ENCODE measurements at places on chromosomes 12 and 14.

DNA sequence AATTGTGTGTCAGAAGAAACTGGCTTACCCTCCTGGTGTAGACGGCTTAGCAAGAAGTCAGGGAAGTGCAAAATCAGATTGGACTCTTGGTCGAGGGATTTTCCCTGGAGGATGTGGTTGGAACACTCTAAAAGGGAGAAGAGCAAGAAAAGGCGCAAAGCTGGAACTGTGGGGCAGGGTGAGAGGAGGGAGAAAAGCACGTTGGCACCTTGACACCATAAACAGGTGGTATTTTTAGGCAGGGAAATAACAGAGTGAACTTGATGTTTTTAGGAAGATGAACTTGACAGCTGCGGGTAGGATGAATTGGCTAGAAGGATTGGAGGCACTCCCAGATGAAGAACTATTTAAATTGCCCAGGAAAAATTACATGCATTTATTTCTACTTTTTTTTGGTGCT, 67.7 kb downstream of the HCAR2 start:
- DNase-seq = no peak

DNA sequence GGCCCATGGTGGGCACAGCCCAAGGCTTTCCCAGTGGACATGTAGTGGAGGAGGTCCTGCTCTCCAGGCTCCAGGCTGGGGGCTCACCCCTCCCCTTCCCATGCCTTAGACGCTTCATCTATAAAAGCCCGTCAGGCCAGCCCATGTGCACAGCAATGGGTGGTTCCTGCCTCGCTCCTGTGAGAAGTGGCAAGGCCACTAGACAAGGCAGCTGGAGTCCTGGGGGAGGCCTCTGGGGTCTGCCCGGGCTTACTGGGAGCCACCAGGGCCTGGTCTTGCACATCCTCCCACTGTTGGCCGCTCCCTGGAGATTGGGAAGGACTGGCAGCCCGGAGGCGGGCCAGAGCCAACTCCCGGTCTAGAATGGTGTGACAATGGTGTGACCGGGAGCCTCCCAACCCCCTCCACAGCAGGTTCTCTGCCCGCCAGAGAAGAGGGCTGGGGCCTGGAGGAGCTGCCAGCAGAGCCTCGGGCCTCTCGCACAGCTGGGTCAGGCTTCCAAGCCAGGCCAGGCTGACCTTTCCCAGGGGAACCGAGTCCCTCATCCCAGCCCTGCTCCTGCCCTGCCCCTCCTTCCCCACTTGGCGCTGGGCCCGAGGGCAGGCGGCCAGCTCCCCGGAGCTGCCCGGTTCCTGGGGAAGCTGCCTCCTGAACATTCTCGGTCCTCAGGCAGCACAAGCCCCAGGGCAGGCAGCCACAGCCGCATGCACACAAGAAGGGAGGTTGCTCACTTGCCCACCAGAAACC, 97.9 kb downstream of the RFLNA start:
- DNase-seq = peak; percentile 92

GRCh38 chr12:129606239-129606638, 297.6 kb downstream of the TMEM132D start:
- DNase-seq = no peak

- DNase-seq = no peak
Observed at GRCh38 chr12:15590180-15590826, 198.9 kb downstream of the EPS8 start.

GRCh38 chr14:68486033-68486732, 306.7 kb downstream of the ZFP36L1 start:
- no peak for DNase-seq

All from Right ventricle myocardium inferior (tissue), 1 donor.